ENCODE measurements at places on chromosomes 1 and 21.

DNA sequence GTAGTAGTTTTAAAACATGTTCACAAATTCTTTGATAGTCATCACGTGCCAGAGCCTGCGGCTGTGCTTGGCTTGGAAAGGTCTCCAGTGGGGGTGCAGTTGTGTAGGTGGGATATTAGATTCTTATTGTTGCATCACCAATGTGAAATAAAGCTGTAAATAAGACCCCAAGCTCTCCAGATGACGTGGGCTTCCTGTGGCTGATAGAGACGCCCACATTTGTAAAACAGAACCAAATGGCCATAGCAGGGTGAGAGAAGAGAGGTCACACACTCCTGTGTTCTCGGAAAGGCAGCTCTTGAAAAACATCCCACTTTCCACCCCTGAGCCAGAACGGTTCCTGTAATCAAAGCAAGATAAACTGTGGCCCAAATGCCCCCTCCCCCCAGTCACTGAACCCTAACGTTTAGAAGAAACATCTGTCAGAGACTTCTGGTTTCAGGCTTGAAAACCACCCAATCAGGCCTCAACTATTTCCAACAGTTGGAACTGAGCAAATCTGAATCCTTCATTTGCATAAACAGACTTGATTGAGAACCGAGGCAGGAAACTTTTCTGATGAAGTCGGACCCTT lies 6.6 kb upstream of the NTPCR start:
- DNase-seq = no peak

DNA sequence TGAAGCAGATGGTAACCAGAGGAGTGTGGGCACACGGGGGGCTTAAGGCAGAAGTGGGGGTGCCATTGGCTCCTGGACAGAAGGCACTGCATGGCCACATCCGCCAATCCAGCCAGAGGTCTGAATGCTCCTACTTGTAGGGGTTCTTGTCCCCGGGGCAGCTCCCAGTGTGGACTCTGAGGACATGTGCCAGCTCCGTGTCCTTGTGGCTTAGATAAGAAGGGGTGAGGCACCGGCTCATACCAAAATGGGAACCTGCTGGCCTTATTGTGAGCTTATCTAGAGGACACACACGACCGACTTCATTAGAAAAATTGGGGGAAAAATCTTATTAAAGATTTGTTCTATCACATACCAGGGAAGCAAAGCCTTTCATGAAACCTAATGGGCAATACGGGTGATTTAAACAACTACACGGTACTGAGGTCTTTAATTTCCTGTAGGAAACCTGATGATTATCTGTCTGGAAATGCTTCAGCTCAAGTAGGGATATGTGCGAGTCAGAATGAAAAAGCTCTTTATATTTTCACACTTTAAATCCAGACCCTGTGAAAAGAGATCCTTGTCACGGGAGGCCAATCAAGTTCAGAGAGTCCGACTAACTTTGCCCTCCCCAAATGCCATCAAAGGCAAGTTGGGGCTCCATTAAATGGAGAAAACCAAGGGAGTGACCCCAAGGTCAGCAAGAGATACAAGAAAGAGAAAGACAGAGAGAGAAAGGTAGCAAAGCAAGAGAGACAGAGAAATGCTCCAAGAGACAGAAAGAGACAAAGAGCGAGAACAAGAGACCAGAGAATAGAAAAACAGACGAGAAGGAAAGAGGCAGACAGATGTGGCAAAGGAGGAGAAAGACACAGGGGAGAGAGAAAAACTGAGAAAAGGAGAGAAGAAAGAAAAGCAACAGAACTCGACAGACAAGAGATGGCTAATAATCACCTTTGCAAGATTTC lies 14.1 kb upstream of the KCNN3 start:
- no peak for DNase-seq

- no peak for DNase-seq
Measured at GRCh38 chr21:44653123-44653522, 1.3 kb downstream of the KRTAP12-4 start.

- no peak for DNase-seq
Measured at GRCh38 chr1:118317842-118318614, 133.0 kb upstream of the SPAG17 start.

DNA sequence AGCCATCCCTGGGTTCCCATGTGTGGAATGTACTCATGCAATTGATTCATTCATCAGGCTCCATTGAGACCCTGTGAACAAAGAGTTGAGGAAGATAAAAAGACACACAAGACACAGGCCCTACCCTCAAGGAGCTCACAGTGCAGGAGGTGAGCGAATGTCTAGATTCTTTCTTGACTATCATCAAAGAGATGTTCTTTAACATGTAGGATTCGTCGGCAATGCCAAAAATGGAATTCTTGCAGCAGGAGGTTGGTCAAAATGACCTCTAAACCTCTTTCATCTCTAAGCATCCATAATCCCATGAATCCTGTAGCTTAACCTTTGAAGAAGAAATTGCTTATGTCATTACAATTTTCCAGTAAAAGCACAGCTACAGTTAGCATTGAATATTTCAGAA lies 27.9 kb upstream of the TTF2 start:
- DNase-seq = no peak

- no peak for DNase-seq
Measured at GRCh38 chr1:164644774-164645644, 86.0 kb downstream of the PBX1 start.

GRCh38 chr1:4585216-4585615 lies 69.2 kb upstream of the AJAP1 start:
- DNase-seq = no peak

- DNase-seq = peak; percentile 82
Measured at GRCh38 chr1:156571919-156572662, at the start of gene IQGAP3. IQGAP3 (minus strand) TSS chr1:156572565; CDS start chr1:156572529, 36 bp downstream.

DNA sequence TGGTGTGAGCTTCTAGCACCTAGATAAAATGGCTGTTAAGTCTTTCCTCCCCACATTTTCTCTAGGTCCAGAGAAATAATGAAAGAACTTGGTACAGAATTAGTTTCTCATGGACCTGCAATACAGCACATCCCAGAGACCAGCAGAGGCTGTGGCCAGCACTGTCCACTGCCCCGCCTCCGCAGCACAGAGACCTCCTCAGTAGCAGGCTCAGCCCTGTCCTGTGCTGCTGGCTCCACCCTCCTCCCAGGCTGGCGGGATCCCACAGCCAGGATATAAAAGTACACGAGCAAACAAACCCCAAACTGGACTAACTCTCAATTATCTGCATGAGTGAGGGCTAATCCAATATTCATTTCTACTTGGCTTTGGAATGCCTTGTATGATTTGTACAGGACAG lies 401.5 kb downstream of the RPS6KC1 start:
- DNase-seq = no peak

DNA sequence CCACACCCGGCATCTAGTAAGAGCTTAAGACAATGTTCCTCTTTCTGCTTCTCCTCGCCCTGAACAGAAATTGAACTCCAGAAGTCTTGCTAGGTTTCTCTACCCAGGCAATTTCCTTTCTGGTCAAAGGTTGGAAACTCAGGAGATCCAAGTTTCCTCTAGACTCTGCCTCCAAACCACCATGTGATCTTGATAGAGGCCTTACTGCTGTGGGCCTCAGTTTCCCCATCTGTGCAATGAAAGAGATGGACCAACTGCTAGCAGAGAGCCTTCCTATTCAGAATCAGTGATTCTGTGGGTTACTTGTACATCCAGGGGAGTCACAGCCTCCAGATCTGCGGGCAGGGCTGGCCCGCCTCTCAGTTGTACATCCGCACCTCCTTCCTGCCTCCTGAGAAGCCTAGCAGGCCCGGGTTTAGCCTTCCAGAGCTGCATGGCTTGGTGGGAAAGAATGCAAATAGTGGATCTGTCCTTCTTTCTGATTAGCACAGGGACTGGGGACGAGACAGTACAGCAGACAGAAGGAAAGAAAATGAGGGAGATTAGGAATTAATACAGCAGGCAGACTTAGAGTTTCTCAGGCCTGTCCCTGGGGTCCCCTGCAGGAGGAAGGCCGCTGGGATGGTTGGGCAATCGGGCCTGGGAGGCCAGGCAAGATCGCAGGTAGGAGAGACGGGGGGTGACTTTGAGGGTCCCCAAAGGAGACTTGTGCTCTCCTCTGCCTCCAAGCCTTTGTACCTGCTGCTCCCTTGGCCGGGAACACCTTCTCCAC lies 83.9 kb downstream of the PAX7 start:
- DNase-seq = no peak

- no peak for DNase-seq
Measured at GRCh38 chr1:3876716-3877115, 19.4 kb downstream of the DFFB start.

GRCh38 chr1:92473781-92474495 lies 12.8 kb downstream of the GFI1 start:
- DNase-seq = no peak

- DNase-seq = no peak
Measured at GRCh38 chr21:25234857-25235801, 372.2 kb downstream of the MRPL39 start.

DNA sequence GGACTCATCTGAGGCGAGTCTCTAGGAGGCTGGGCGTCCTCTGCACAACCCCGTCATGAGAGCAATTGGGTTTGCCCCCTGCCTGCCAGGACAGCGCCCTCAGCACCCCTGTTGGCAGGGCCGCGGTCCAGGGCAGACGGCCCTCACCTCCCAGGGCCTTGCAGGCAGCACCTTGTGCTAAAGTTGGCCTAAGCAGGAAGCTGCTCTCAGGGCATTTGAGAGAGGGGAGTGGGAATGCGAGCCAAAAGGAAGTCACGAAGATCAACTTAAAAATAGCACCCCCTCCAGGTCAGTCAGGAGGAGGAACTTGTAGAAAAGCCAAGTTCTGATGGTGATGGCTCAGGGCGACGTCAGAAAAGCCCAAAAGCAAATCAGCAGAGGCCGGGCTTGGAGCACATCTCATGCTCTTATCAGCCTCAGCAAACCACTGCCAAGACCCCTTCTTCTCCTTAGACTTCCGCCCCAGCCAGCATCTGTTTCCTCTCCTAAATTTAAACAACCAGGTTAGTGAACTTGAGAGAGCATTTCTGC lies 12.6 kb upstream of the ADORA3 start:
- peak; percentile 53 for DNase-seq

DNA sequence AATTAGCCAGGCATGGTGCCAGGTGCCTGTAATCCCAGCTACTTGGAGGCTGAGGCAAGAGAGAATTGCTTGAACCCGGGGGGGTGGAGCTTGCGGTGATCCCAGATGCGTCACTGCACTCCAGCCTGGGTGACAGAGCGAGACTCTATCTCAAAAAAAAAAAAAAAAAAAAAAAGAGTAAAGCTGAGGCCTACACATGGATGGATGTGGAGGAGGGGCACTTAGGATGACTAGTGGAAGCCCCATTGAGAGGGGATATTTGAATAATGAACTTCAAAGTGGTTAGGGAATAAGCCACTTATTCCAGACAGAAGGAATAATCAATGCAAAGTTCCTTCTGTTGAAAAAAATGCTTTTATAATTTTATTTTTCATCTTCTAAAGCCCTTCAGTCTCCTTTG lies 51.4 kb downstream of the PTBP2 start:
- DNase-seq = no peak

DNA sequence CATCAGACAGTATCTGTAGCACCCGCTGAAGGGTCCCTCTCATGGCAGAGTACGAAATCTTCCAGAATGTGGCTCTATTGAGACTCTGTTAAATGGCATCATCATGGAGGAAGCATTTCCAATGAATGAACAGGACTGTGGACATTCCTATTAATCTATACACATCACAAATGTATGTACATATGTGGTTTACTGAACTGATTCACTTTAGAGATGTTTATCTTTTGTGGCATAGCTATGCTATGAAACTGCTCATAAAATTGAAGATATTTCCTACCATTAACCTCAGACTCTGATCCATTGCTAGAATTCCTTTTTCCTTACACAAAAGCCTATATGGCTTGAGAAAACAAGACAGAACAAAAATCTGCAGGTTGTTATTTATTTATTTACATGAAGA lies 259.6 kb upstream of the RRP15 start:
- peak; percentile 57 for DNase-seq

- peak; percentile 49 for DNase-seq
Measured at GRCh38 chr1:99707535-99708142, 58.8 kb downstream of the FRRS1 start.

GRCh38 chr1:1246577-1247340 lies at the start of gene C1QTNF12:
C1QTNF12 (minus strand) TSS chr1:1246722; CDS start chr1:1246690, 32 bp downstream.
- DNase-seq = no peak

GRCh38 chr1:178818416-178818815 lies 52.5 kb downstream of the ANGPTL1 start:
- DNase-seq = peak; percentile 54

- no peak for DNase-seq
Measured at GRCh38 chr21:35525443-35525842, 476.3 kb upstream of the RUNX1 start.

DNA sequence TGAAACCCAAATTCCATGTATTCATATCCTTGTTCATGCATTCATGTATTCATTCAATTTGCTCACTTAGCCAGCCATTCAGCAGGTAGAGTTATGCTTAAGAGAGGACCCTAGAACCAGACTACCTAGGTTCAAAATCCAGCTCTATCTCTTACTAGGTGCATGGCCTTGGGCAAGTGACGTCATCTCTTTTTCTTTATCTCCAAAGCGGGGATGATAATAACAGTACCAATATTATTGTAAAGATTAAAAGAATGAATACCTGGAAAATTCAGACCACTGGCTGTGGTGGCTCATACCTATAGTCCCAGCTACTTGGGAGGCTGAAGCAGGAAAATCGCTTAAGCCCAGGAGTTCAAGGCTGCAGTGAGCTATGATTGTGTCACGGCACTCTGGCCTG lies 33.9 kb upstream of the CLIC4 start:
- DNase-seq = no peak

- DNase-seq = no peak
Measured at GRCh38 chr1:30437059-30437576, 286.3 kb downstream of the MATN1 start.

GRCh38 chr1:64093941-64094340 lies 109.5 kb upstream of the UBE2U start:
- DNase-seq = no peak

All from HFFc6 (cell line).